ENCODE measurements at places on chromosomes 13 and 19. TPM values are rescaled to one million over a fixed set of nuclear protein-coding genes. Genes with fewer than 3 reads are reported as not detected.

VSTM1 gene
- polyA plus RNA-seq = not detected

ZNF541 gene
- 0.44 TPM for polyA plus RNA-seq

TRPC4 gene
- polyA plus RNA-seq = 1.1 TPM

GSX1 gene
- polyA plus RNA-seq = not detected

LRRC8E gene
- 0.11 TPM for polyA plus RNA-seq

ONECUT3 gene
- not detected for polyA plus RNA-seq

FCAR gene
- polyA plus RNA-seq = 0.67 TPM

CD22 gene
- 0.39 TPM for polyA plus RNA-seq

KLK15 gene
- not detected for polyA plus RNA-seq

CYSLTR2 gene
- polyA plus RNA-seq = 0.10 TPM

GRK1 gene
- polyA plus RNA-seq = 0.15 TPM

MRPS31 gene
- polyA plus RNA-seq = 22.7 TPM

CBY2 gene
- not detected for polyA plus RNA-seq

IGSF23 gene
- polyA plus RNA-seq = not detected

ZNF470 gene
- 6.3 TPM for polyA plus RNA-seq

APOE gene
- polyA plus RNA-seq = 24.6 TPM

THSD1 gene
- polyA plus RNA-seq = 17.1 TPM

ZNF560 gene
- 0.71 TPM for polyA plus RNA-seq

ZNF700 gene
- 5.3 TPM for polyA plus RNA-seq

KLF1 gene
- 0.33 TPM for polyA plus RNA-seq

CTXN1 gene
- 2.7 TPM for polyA plus RNA-seq

NAPSA gene
- polyA plus RNA-seq = 1.5 TPM

TNNI3 gene
- polyA plus RNA-seq = 1.4 TPM

PSENEN gene
- polyA plus RNA-seq = 32.5 TPM

ATCAY gene
- 0.41 TPM for polyA plus RNA-seq

GZMM gene
- polyA plus RNA-seq = 0.29 TPM

SNAPC2 gene
- 17.6 TPM for polyA plus RNA-seq

LACC1 gene
- 1.7 TPM for polyA plus RNA-seq

NLRP9 gene
- not detected for polyA plus RNA-seq

CLEC11A gene
- 20.8 TPM for polyA plus RNA-seq

PALM3 gene
- 1.7 TPM for polyA plus RNA-seq

LCP1 gene
- 10.6 TPM for polyA plus RNA-seq

MEIS3 gene
- 7.6 TPM for polyA plus RNA-seq

PRODH2 gene
- polyA plus RNA-seq = not detected

ZNF552 gene
- polyA plus RNA-seq = 5.7 TPM

CEACAM20 gene
- polyA plus RNA-seq = not detected

URAD gene
- not detected for polyA plus RNA-seq

NLRP12 gene
- 0.62 TPM for polyA plus RNA-seq

DIAPH3 gene
- polyA plus RNA-seq = 7.7 TPM

DCT gene
- 0.19 TPM for polyA plus RNA-seq

LRRC25 gene
- 2.1 TPM for polyA plus RNA-seq

FCHO1 gene
- 0.46 TPM for polyA plus RNA-seq

PTBP1 gene
- polyA plus RNA-seq = 172 TPM

ANGPTL8 gene
- 0.71 TPM for polyA plus RNA-seq

VSTM2B gene
- polyA plus RNA-seq = not detected

DACH1 gene
- polyA plus RNA-seq = 13.8 TPM

KL gene
- polyA plus RNA-seq = 3.4 TPM

SULT2B1 gene
- polyA plus RNA-seq = 0.35 TPM

CFAP97D2 gene
- not detected for polyA plus RNA-seq

TJP3 gene
- polyA plus RNA-seq = 1.1 TPM

KCNN4 gene
- 1.4 TPM for polyA plus RNA-seq

NLRP7 gene
- polyA plus RNA-seq = not detected

PEG3 gene
- polyA plus RNA-seq = 266 TPM

HIF3A gene
- polyA plus RNA-seq = 197 TPM
